ENCODE measurements at places on chromosomes 12 and 14. TPM values are rescaled to one million over a fixed set of nuclear protein-coding genes. Genes with fewer than 3 reads are reported as not detected.

The CDH24 gene
- 4.9 TPM for total RNA-seq

The ZFHX2 gene
- total RNA-seq, result 1.8 TPM

The CEBPE gene
- total RNA-seq, result not detected

The P2RX2 gene
- total RNA-seq, result not detected

The RD3L gene
- not detected for total RNA-seq

The SOCS4 gene
- total RNA-seq, result 29.6 TPM

The TUNAR gene
- not detected for total RNA-seq

The MANSC4 gene
- not detected for total RNA-seq

The TMEM179 gene
- not detected for total RNA-seq

The FOXG1 gene
- total RNA-seq, result not detected

The VRTN gene
- total RNA-seq, result not detected

The MUCL1 gene
- total RNA-seq, result not detected

The KRT83 gene
- total RNA-seq, result 14.5 TPM

The LRRK2 gene
- 4.5 TPM for total RNA-seq

Data from MCF 10A (cell line).